ENCODE measurements at places on chromosomes 7 and 10.

GRCh38 chr10:33215635-33216034 is 118.8 kb downstream of the NRP1 start:
- DNase-seq: peak; percentile 57

DNA sequence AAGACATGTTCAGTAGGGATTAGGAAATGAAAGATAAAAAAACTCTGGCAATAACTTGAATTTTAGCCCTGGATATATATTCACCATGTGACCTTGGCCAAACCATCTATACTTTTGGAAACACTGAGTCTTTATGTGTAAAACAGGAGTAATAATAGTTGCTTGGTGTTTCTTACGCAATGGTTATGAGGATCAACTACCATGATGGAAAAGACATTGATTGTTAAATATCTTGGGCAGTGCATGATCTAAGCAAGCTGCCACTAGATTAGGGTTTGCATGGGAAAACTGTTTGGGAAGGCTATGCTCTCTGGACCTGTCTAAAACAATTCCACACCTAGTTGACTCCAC is 6.5 kb downstream of the OR6B1 start:
- no peak for DNase-seq

- peak; percentile 38 for DNase-seq
Observed at GRCh38 chr10:44581996-44582395, 197.1 kb upstream of the CXCL12 start.

DNA sequence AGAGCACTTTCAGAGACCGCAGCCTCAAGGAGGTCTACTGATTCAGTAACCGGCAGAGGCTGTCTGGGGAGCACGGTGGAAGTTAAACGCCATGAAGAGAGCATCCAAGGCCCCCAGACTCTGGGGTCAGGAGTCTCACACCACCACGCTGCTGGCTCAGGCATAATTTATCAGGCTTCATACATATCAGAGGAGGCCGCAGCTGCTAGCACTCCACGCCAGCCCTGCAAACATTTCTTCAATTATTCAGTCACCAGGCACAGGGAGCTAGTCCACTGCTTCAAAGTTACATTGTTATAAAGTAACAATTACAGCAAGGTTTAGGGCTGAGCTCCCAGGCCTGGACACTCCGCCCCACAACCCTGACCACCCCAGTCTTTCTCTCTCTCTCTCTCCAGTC is 97.8 kb downstream of the PAXIP1 start:
- no peak for DNase-seq

GRCh38 chr7:33038639-33039038 is 23.9 kb downstream of the NT5C3A start:
- no peak for DNase-seq

GRCh38 chr10:8084799-8085198 is 30.3 kb downstream of the GATA3 start:
- no peak for DNase-seq

DNA sequence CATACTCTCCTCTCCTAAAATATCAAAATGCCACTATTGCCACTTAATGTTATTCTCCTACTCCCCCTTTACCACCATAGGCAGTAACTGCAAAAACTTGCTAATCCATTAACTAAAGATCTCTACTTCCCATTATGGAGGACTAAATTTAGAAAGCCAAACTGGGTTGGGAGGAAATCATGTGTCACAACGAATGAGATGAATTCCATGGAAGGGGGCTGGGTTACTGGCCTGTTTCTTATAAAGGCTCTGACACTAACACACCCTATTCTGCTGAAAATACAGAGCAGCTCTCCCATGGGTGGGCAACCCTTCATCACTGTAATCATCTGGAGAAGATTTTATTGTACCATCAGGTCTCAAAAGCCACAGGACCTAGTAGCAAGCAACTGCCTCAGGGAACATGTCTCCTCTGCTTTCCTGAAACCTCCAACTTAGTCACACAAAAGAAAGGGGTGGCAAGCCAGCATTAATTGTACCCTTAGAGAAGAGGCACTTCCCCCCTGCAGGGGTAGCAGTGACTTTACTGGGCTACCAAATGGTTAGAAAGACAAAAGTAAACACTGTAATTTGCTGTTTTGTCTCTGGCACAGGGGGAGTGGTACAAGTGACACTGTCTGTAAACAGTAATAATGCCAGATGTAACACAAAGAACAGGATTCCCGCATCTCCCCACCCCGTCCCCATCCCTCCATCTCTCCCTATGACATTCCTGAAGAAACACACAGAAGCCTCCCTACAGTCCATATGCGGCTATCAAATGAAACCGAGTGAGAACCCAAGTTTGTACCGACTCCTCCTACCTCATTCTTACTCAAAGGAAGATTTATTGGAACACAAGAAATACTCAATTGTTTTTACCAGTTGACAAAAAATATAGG is 81.6 kb downstream of the ARMH3 start:
- DNase-seq: peak; percentile 9

DNA sequence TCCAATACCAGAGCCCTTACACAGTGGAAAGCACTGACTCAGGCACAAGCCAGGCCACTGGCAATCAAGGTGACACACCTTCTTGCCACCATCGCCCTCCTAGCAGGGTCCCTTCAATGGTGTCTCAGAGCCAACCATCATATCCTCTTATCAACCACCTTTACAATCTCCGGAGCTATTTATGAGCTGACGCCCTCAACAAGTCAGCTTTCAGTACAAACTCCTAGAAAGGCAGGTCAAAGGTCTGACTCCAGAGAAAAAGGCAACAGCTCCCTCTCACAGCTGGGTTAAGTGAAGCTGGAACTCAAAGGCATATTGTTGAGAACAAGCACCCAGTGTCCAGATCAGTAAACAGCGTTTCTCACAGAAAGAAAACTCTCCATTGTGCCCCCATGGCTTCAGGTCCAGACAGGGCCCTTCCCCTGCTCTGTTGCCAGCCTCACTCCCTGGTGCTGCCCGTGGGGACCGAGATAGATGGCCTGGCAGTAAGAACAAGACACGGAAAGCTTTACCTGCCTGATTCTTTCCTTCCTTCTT is 2.4 kb downstream of the ZNF3 start:
- no peak for DNase-seq

DNA sequence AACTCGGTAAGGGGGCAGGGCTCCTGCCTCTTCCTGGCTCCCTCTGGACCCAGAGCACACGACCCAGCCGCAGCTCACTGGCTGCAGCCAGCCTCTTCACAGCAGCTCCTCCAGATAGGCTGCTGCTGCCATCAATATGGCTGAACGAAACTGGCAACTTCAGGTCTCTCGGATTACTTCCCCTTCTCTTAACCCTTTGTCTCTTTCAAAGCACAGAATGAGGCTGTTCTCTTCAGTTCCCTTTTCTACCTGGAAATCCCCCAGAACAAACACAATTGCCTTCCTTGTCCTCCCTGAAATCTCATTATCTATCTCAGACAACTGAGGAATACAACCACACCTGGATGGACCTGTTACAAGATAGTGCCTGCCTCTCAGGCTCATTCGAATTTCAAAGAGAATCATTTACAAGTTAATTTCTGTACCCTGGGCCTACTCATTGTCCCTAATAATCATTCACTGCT is 193.4 kb upstream of the MBL2 start:
- no peak for DNase-seq

DNA sequence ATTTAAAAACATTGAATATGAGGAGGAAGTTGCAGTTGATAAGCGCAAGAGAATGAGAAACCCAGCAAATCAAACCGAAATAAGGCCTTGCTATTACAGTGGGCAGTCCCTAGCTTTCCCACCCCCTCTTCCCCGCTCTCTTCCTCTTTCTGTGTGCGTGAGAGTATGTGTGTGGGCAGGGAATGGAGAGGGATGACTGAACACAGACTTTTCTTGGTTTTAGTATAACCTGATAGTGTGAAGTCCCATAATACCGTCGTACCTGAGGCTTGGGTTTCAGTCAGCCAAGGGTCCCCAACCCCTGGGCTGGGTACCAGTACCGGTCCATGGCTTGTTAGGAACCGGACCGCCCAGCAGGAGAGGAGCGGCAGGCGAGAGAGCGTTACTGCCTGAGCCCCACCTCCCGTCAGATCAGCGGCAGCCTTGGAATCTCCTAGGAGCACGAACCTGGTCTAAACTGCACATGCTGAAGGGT is 255.3 kb downstream of the CELF2 start:
- no peak for DNase-seq

GRCh38 chr7:120857588-120858573 is at the start of gene TSPAN12:
Gene TSPAN12, minus strand, starts transcription at chr7:120858144. Its CDS starts 1,381 bp downstream, at chr7:120856763.
- DNase-seq: peak; percentile 70
